T-helper 2 cell (primary cell): ENCODE measurements at places on chromosomes 1 and 21.

DNA sequence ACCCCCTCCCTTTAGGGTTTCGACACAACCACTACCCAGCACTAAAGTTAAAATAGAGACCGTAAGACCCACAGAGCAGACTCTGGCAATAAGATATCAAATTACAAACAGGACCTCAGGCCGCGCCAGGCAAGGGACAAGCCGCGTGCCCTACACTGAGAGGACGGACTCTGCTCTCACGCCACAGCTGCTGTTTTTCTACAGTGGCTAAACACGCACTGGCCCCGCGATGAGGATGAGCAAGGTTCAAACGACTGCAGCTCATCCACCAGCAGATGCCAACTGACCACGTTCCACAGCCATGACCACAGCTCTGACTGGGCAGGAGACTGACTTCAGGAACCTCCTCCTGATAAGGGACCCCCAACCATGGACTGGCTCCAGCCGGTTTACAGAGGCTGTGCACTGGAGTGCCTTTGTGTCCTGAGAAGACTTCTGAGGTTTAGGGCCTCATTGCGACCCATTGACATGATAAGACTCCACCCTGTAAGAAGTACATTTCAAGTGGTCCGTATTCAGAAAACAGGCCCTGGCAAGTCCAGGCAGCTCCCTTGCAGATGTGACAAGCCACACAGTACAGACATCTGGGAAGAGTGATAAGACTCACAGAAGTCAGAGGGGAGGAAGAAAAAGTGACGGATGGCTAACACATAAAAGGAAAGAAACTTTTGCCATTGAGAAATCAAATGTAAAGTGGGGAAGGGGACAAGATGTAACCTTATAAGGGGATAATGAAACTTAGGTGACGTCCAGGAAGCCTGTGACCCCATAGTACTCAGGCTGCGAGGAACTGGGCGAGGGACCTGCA is 1.5 kb upstream of the KRTAP10-6 start:
- DNase-seq = no peak

GRCh38 chr1:18819986-18820790 is 39.3 kb downstream of the TAS1R2 start:
- DNase-seq = no peak

DNA sequence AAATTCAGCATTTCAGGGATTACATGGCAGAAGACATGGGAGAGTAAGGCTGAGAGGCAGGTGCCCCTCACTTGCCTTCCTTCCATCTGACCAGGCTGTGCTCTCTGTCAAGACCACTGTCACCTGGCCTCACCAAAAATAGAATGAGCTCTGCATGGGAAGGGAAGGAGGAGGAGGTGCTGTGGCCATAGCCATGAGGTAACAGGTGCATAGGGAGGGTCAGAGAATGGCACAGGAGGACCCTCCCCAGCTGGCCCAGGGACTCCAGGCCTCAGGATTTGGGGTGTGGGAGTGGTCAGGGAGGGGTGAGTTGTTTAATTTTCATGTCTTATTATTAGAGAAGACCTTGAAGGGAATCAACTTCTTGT is 192.3 kb downstream of the FCRL5 start:
- DNase-seq = no peak

DNA sequence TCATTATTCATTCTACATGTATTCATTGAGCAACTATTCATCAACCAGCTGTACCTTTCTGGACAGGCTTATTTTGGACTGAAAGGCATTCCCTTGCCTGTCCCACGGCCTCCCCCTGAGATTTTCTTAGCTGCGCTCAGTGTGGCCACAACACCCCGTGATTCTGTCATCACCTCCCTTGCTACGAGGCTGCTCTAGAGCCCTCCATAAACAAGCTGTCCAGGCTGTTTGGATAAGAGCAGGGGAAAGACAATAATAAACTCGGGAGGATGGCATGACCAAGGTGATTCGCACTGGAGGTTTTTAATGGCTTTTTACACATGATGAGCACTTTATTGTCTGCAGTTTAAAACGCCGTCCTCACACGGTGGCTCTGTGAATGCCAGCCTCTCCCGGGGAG is 139.7 kb downstream of the ROR1 start:
- no peak for DNase-seq

DNA sequence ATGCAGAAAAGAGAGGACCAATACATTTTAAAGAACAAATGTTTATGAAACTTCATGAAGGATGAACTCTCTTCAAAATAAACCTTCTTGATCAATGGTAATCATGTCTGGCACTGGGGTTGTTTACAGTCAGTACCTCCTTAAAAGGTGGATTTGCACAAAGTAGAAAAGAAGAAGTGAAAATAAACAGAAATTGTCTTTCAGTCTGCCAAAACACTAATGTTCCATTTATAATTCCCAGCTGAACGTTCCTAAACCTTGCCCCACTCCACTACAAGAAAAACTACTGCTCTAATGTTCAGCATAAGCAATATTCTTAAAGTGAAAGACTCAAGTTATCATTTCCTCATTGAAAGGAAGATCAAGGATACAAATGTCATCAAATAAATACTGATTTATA is 86.2 kb downstream of the EIF4G3 start:
- DNase-seq = no peak

DNA sequence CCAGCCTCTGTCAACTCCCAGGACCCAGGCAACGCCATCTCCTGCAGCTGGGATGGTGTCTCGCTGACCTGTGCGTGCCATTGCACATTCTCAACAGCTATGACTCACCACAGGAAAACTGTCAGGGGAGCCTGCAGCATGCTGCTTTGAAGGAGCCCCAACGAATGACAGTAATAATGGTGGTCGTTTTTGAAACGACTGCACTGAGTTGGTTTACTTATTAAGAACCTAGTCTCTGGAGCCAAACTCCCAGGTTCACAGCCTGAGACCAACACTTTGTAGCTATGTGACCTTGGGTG is 21.6 kb downstream of the TCEA3 start:
- no peak for DNase-seq

DNA sequence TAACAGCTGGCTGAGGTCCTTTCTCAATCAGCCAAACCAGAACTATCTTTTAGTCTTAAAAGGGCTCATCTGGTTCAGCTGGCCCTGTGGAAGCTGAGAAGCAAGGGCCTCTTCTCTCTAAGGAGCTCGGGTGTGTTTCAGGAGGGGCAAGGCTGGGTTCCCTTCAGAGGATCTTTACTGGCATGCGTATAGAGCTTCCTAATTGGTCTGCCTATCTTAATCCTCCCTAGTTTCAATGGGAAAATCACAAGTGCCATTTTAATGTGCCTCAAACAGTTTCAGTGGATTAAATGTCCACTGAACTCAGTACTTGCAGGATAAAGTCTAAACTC is 81.5 kb upstream of the LBR start:
- DNase-seq = no peak

GRCh38 chr1:71014178-71014579 is 33.4 kb downstream of the PTGER3 start:
- DNase-seq = no peak

DNA sequence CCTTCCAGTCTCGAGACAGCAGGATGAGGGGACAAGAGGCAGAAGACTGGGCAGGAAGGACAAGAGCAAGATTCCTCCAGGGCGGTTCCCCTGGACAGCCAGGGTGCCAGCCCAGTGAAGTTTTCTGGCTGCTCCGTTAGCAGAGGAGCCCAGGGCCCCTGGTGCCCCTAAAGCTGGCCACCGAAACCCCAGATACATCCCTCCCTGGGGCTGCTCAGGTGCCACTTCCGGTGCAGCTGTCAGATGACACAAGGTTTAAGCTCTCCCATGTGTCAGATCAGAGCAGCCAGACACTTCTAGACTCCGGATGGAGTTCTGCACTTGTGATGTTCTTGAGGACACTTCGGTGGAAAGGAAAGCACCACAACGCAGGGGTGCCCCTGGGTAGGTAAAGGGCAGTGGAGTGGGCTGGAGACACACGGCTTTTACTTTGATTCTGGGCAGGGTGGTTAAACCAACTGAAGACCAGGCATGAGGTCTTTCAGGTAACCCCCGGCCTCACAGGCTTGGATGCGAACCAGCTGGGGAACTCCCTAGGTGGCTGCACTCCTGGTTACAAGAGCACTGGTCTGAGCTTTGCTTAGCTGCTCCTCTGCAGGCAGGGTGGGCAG is 85.7 kb downstream of the ITPKB start:
- peak; percentile 91 for DNase-seq

DNA sequence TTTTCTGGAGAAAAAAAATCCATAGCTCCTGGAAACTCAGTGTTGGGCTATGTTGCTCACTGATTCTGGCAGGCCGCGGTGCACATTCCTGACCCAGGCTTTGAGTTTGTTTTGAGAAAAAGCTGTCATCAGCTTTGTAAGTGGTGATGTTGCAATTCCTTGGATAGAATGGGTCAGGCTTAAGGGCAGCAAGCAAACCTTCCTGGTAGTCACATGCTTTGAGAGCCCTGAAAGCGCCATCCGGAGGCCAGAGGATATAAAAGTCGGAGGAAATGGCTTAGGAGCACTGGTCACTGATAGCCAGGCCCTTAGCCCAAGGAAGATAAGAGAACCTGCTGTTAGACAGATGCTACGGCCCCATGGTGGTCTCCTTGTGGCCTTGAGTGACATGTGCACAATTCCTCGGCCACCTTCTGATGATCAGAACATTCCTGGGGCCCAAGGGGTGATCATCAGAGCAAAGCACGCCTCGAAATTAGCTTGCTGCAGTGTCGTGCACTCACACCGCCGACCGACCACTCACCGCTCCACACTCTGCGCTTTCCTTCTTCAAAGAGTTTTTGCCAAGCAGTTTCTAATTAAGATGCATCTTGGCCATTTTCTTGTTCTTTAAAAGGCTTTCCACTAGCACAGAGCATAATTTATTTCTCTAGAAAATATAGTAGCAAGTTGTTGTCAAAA is 78.6 kb downstream of the MAN1C1 start:
- DNase-seq = no peak

GRCh38 chr1:205568469-205569361 is 63.1 kb downstream of the ELK4 start:
- DNase-seq = no peak

DNA sequence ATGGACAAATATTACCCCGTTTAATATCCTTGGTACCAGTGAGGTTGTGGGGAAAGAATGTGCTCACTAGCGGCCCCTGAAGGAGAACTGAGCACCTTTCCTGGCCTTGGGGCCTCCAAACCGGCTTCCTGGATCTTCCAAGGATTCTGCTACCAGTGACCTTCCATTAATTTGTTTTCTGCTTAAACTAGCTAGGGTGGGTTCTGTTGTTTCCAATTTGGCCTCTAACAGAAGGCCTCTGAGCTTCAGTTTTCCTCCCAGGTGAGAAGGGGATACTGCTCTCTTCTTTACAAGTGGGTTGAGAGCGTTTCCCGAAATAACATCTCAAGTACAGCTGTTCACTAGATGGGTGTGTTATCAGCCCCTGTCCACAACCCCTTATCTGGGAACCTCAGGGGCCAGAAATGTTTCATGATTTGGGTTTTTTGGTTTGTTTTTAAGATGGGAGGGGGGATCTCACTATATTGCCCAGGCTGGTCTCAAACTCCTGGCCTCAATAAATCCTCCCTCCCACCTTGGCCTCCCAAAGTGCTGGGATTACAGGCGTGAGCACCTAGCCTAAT is 16.9 kb upstream of the IFNGR2 start:
- DNase-seq = no peak

DNA sequence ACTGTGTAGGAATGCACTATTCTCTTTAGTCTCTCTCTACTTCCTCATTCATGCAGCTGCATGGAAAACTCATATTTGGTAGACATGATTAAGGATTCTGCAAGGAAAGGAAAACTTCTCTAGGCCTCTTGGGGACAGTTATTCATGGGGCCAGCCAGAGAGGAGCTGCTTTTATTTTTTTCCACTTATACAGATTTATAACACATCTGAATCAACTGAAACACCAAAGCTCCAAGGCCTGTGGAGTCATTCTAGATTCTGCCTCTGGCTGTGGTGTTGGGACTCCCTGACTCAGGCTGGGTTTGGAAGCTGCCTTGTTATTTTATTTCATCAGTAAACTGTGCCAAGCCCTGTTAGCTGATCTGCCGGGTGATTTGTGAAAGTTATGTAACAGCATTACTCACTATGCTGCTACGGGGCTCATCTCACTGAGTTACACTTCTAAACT is 83.9 kb upstream of the EDEM3 start:
- no peak for DNase-seq

DNA sequence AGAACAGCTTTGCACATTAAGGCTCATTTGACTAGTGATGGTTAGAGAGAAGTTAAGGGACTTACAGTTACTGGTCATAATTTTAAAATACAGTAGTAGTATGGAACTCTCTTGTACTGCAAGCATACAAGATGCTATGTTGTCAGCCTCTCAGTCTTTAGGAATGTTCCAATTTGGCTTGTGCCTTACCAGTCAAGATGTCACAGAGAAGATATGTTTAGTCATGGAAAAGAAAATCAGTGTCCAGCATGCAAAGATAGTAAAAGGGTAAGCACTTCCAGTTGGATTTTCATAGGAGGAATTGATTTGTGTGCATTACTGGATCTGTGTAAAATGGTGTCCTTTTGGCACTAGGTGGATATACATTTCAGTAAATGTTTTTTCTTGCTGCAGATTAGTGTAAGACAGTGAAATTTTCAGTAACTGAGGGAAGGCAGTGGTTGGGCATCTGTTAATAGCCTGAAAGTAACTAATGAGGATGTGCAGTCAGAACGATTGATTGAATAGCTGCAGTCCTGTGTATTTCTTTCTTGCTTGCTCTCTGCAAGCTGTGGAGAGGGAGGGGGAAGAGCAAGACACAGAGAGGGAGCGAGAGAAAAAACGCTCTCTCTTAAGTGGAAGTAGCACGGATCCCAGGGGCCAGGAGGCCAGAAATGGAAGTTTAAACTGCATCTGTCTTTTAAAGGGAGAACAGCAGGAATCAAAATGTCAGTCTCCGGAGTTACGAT is 108.2 kb downstream of the CLEC20A start:
- no peak for DNase-seq

DNA sequence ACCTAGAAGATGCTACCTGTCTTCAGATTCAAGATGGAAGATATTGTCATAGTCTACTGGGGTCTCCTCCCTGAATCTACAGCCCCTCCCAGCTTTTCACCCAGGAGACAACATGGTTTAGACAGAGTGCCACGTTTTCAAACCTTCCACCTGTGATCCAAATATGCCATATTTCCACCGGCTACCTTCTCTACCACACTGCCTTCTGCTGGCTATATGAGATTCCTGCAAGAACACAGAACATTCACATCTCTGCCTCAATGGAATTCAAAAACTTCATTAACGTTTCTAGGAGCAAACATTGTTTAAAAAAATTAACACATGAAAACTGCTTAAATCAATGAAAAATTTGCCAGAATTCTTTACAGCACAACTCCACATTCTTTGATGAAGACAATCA is 12.9 kb upstream of the LELP1 start:
- no peak for DNase-seq

DNA sequence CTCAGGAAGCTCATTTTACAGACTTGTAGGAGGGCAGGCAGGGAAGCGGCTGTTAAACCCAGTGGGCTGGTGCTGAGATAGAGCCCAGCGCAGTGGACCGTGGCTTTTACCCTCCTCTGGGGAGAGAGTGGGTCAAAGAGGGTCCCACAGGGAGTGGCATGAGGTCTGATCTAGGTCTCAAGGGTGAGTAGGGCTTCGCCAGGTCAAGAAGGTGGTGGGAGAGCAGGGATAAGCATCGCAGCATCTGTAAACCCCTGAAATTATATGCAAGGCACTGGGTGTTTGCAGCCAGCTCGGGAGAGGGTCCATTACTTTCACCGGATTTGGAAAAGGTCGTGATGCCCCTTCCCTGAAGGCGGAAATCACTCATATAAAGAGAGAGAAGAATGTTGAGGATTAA is 89.1 kb downstream of the ZSCAN20 start:
- no peak for DNase-seq

- DNase-seq = no peak
These were observed 45.4 kb downstream of the CDC14A start for GRCh38 chr1:100397681-100398080.

GRCh38 chr1:22262583-22262982 is 119.7 kb upstream of the WNT4 start:
- no peak for DNase-seq

- DNase-seq = no peak
These were observed 54.9 kb downstream of the CAPZB start for GRCh38 chr1:19430121-19431068.
